SW480 (cell line): ENCODE measurements at places on chromosomes 7 and 10.
A peak's percentile ranks its signal among the peaks of the same experiment; 100 is the strongest.

GRCh38 chr7:85237721-85238120, 50.9 kb upstream of the SEMA3D start:
- DNase-seq: no peak

- no peak for DNase-seq
Measured at GRCh38 chr10:68586606-68587305, 26.6 kb downstream of the TET1 start.

DNA sequence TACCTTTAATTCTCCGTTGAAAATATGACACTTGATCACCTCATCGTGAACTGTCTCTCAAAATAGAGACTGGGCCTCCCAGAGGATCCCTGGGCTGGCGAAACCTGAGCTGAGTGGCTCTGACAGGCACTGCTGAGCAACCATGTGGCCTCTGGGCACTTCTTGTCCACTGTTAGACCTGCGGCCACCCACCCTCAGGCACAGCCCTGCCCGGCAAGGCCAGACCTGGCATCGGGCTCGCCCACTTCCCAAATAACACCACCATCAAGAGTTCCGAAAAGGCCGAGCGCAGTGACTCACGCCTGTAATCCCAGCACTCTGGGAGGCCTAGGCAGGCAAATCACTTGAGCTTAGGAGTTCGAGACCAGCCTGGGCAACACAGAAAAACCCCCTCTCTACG, 82.5 kb downstream of the COBL start:
- DNase-seq: no peak

GRCh38 chr7:150942001-150942590, 36.0 kb downstream of the KCNH2 start:
- peak; percentile 62 for DNase-seq

- DNase-seq: peak; percentile 26
Measured at GRCh38 chr7:90320801-90321494, at the start of gene FAM237B. Gene FAM237B, minus strand, starts transcription at chr7:90321304. Its CDS starts 1,556 bp downstream, at chr7:90319748.

DNA sequence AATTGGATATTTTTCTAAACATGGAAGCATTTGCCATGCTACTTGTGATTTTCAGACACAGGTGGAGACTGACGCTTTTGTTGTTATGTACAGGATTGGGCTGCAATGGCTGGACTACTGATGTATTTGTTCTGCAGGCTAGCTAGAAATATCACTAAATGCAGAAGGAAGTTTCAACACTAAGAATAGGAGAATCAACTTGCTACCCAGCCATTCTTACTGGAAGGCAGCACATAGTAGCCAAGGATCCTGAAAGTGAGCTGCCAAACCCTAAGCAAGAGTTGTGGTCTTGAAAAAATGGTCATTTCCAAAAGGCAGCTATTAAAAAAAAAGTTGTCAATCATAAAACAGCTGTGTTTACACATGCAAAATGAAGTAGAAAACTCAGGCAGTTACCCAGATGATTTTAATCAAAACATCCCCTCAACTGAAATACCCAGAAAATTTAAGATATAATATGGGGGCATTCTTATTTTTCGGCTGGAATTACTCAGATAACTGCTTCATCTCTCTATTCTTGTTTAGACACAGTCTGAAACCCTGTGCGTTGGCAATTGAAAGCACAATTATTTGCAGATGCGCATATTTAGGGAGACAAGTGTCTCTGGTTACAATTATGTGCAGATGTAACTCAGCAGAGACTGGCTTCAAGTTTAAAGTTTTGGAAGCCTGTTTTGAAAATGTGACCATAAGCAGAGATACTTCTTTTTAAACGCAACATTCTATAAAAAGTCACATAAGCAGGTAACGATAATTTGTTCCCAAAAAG, 31.2 kb downstream of the GFRA1 start:
- DNase-seq: no peak

DNA sequence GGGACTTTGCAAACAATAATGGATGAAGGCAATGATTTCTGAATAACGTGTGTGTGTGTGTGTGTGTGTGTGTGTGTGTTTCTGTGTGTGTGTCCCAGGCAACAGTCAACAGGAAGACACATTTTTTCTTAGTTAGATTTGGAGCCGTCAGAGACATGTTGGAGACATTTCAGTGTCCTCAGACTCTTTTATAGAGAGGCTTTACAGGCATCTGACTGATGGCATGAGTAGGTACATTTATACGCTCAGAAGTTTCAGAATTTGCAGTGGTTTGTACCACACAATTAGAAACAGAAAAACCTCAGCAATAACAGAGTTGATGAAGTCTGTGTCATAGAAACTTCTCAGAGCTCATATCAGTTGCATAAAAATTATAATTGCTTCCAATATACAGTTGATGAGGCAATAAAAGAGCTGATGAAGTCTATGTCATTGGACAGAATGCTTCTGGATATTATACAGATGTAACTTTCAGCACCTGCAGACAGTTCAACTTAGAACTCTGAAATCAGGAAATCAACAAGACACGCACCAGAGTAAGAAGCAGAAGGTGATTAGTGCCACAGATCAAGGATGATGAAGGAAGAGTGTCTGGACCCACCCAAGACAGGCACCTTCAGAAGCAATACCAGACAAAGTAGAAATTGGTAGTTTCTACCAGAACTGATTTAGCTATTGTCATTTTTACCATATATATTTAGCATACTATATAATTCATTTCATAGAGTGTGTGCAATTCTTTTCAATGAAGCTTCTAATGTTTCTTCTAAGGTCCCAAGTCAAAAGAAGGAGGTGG, 104.5 kb upstream of the LYZL1 start:
- DNase-seq: no peak

DNA sequence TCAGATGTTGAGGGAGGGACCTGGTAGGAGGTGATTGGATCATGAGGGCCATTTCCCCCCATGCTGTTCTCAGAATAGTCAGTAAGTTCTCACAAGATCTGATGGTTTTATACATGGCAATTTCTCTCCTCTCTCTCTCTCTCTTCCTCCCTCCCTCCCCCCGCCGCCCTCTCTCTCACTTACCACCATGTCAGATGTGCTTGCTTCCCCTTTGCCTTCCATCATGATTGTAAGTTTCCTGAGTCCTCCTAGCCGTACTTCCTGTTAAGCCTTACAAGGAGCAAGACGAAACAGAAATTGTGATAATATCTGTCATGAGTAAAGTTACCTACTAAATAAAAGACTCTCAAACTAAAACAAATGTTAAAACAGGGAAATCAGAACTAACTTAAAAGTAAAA, 19.9 kb upstream of the GPR141 start:
- no peak for DNase-seq

DNA sequence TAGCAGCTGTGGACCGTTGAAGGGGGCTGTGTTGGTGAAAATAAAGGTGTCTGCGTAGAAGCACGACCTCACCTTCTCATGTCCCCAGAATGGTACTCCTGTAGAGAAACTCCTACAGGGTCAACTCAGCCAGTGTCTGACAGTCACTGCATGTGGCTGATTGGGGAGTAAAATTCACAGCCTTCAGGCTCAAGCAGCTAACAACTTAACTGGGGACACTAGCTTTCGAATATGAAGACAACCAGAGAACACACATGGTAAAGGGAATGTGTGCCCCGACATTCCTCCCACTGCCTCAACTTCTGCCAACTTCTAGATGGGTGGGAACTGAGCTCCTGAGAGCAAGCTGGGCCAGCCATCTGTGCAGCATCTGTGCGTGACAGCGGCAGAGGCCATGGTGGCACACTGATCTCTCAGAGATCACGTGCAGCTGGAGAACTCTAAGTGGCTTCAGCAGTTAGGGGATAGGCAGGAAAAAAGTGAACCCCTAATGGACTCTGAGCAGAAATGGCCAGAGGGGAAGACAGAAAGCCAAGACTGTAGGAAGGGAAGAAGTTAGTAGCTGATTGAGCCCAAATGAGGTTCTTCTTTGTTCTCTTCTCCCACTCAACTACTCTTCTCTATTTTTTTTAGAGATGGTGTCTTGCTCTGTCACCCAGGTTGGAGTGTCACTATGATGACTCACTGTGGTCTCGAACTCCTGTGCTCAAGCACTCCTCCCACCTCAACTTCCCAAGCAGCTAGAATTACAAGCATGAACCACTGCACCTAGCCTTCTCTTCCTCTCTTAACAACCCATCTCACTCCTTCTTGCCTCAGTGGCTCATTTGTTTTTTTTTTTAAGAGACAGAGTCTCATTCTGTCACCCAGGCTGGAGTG, 280.8 kb downstream of the ZEB1 start:
- DNase-seq: peak; percentile 8

- DNase-seq: no peak
Measured at GRCh38 chr10:18984531-18984930, 64.1 kb upstream of the MALRD1 start.

- no peak for DNase-seq
Measured at GRCh38 chr7:80612880-80613279, 25.6 kb upstream of the CD36 start.

DNA sequence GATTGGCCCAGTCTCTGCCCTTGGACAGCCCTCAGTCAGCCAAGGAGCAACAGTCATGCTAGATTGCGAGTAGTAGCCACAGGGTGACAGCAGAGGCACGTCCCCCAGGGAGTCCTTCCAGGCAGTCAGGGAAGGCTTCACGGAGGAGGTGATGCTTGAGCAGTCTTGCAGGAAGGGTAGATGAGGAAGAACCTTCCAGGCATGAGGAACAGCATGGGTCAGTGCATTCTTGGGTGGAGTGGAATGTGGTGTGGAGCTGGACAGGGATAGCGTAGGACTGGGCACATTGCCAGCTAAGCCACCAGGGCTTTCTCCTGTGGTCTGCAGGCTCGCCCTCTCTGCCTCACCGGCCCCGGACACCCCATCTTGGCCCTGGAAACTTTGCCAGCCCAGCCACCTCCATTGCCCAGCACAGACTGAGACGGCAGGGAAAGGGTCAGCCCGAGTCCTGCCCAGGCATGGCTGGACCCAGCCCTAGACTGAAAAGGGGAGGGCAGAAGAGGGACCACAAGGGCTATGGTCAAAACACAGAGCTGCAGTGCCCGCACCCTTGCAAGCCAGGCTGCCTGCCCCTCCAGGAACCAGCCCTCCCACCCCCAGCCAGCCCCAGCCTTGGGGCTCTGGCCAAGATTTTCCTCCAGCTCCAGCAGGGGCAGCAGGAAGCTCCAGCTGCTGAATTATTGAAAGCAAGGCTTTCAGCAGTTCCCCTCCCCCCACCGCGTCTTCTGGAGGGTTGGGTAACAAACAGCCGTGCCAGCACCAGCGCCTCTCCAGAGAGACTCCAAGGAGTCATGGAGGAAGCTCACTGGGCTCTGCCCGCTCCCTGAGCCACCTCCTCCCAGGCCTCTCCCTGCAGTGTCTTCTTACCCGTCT, 18.7 kb downstream of the SRRM3 start:
- DNase-seq: peak; percentile 33

- no peak for DNase-seq
Measured at GRCh38 chr7:74066626-74067025, 17.0 kb upstream of the LIMK1 start.
